Fibroblast of the aortic adventitia (primary cell): ENCODE measurements at places on chromosomes 1 and 21. TPM values are rescaled to one million over a fixed set of nuclear protein-coding genes. Genes with fewer than 3 reads are reported as not detected.

DNA sequence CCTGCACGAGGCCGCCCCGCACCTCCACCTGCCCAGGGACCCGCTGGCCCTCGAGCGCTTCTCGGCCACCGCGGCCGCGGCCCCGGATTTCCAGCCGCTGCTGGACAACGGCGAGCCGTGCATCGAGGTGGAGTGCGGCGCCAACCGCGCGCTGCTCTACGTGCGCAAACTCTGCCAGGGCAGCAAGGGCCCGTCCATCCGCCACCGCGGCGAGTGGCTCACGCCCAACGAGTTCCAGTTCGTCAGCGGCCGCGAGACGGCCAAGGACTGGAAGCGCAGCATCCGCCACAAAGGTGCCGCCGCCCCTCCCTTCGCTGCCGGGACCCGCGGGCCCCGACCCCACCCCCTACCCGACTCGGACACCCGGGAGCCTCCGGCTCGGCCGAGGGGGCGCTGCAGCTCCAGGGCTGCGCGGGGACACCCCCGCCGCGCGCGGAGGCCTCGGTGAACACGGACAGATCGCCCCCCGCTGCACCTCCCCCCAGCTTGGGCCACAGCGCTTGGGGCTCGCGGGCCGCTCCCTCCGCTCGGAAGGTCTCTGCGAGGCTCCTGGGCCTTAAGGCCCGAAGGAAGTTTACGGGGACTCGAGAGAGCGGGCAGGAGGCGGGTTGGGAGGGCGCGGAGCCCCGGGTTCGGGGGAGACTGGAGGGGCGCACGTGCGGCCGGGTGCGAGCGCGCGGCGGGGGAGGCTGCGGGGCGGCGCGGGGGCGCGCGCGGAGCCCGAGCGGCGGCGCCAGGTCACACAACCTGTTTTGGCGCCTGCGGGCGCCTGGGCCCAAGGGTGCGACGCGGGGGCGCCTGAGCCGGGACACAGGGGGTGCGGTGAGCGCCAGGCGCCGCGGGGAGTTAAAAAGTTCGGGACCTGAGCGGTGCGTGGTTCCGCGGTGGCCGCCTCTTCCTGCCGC lies 1.2 kb downstream of the SAMD11 start:
- peak; percentile 33 for DNase-seq

GRCh38 chr1:212451416-212452322 lies 18.9 kb downstream of the NENF start:
- no peak for DNase-seq

The ST6GALNAC5 gene
- total RNA-seq, result 0.09 TPM in 1 of 2 replicates, not detected in the other

DNA sequence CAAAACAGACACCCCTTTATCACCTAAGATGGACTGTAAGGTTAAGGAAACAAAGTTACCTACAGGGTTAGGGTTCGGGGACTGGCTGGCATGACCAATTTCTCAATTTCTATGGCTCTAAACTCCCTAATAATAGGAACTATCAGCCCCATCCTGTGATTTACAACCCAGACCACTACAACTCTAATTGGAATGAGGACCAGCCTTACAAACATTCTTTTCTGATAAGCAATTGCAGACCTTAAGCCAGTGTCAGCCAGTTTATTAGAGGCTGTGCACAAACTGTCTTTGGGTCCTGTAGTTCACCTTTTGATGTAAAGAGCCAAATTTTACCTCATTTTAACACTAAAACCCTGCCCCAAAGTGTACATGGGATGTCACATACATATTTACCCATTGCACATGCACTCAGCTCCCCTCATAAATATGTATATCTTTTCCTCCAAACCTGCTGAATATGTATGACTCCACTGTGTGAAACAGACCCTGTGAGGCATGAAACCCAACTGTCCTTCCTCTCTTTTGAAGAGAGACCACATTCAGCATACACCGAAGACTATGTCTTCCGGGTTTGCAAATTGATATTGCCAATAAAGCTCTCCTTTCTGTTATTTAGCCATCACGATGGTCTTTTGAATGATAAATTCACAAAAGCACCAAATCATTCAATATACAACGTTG lies 7.3 kb upstream of the APP start:
- DNase-seq, result no peak

- DNase-seq, result peak; percentile 41
Observed at GRCh38 chr1:33640114-33640660, 167.7 kb downstream of the ZSCAN20 start.

The MX1 gene
- total RNA-seq, result 3.2 and 30.7 TPM in 2 replicates

The RIPK4 gene
- 0.45 TPM in 1 of 2 replicates, not detected in the other for total RNA-seq

The TFB2M gene
- total RNA-seq, result 22.2 and 23.8 TPM in 2 replicates

The RORC gene
- total RNA-seq, result not detected in 2 replicates

The ODR4 gene
- total RNA-seq, result 22.1 and 26.4 TPM in 2 replicates
